ENCODE measurements at places on chromosomes 4 and X.

- DNase-seq, result no peak
Observed at GRCh38 chr4:39658756-39659155, 20.1 kb upstream of the SMIM14 start.

GRCh38 chr4:90540536-90540935 is 413.3 kb downstream of the CCSER1 start:
- DNase-seq, result no peak

DNA sequence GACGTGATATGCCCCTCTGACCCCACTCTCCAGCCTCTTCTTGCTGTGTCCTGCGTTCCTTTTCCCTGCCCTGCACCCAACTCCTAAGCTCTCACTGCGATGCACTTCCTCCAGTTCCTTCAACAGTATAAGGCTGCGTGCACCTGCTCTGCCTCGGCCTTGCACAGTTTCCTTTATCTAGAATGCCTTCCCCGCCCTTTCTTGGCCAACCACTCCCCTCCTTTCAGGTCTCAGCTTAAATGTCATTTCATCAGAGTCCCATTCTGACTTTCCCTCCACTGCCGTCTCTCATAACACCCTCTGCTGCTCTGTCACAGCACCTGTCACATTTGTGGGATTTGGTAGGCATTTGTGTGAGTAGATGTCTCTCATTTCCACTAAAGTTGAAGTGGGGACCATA is 58.4 kb upstream of the NEIL3 start:
- no peak for DNase-seq

GRCh38 chr4:122978789-122979188 is 56.4 kb upstream of the NUDT6 start:
- DNase-seq, result no peak

DNA sequence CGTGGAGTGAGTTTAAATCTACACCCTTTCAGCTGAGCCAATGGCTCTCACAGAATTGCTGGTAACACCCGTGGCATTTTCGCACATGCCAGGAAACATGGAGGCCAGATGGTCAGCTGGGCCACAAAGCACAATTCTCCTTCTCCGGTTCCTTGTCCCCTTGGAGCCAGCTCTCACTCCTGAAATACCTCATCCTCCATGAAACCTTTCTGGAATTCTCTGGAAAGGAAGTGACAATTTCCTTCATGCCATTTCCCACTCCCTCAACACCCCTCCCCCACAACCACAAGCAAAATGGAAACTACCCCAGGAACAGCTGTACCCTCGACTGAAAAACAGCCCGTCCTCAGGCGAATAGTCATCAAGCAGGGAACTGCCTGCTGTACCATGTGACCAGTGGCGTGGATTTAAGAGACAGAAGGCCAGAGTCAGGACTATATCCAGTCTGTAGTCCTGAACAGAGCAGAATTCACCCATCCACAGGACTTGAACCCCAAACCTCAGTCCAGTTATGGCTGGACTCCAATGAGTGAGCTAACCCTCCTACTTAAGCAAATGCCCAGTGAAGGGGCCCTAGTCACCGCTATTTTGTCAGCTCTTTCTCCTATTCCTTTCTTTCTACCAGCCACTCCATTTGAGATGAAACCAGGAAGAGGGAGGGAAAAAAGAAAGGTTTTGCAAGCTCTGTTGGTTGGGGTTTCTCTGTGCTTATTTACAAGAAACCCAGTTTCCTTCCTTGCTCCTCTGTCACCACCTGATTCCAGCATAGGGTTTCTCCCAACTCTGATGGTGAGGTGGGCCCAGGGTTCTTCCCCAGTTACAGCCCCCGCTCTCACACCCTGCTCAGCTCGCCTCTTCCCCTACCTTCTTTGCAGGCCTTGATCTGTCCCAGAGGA is 24.5 kb downstream of the ELF4 start:
- peak; percentile 80 for DNase-seq

DNA sequence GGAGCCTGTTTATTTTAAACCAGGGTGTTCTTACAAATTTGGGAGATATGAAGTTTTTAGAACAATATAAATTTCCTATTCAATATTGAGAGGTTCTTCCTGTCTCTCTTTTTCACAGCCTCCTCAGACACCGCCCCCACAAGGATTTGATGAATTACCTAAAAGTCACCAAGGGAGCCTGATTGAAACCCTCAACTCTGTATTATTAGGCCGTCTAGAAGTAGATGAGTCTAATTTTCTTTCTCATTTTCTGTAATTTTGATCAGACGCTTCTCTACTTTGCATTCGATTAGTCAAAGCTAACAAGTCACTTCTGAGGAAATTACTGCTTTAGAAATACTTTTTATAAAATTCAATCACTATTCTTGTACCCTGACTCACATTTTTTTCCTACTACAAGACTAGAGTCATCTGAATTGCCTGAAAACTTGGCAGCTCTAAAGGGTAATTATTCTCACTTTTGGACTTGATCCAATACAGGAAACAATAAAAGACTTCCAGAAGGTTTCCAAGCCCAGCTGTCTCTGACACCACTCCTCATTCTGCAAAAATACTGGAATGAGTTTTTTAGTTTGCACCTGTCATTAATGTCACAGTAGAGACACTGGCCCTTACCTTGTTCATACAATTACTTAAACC is 111.2 kb downstream of the ELOVL6 start:
- peak; percentile 97 for DNase-seq

DNA sequence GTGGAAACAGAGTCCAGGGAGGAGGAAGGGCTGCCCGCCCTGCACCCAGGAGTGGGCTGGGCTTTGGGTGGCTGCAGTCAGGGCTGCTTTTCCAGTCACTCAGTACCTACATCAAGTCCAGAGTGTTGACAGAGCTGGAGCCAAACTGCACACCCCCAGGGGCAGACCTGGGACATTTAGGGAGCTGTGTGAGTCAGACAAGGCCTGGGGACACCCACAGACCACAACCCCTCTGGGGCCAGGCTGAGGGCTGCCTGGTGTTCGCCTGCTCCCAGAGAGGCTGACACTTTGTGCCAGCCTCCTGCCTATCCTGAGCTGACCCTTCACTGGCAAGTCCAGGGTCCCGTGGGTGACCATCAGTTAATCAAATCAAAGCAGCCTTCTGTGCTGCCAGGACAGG is 240.0 kb downstream of the BCOR start:
- DNase-seq, result no peak

DNA sequence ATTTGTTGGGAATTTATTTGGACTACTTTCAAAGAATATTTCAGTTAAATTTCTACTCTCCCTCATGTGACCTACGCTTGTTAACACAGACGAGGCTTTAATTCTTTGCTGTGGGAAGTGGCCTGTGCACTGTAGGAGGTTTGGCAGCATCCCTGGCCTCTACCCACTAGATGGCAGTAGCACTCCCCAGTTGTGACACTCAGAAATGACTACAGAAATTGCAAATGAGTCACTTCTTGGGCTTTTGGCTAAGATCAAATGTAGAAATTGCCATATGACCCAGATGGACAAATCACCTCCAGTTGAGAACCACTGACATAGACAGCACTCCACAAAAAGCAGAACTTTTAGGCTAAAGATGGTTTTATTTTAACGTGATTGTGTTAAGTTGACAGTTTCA is 22.1 kb downstream of the PIR start:
- peak; percentile 69 for DNase-seq

- peak; percentile 38 for DNase-seq
Observed at GRCh38 chr4:145404761-145405160, 76.9 kb upstream of the SMAD1 start.

DNA sequence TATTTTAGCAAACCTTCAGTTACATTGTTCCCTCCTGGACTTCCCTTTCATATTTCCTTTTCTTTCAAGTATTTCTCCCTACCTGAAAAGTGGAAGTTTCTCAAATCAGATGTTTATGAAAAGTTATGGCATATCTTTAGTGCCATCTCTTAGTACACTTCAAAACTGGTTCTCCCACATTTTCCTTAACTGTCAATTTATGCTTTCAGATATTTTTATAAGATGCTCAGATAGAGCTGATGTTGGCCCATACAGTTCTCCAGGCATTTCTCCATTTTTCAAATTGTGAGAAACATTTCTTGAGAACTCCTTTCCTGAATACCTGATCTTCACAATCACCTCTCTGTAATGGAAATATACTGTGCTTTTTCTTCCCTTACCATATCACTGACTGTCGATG is 32.5 kb upstream of the AP1AR start:
- DNase-seq, result no peak

- DNase-seq, result no peak
Observed at GRCh38 chr4:39631700-39632079, 7.0 kb downstream of the SMIM14 start.

DNA sequence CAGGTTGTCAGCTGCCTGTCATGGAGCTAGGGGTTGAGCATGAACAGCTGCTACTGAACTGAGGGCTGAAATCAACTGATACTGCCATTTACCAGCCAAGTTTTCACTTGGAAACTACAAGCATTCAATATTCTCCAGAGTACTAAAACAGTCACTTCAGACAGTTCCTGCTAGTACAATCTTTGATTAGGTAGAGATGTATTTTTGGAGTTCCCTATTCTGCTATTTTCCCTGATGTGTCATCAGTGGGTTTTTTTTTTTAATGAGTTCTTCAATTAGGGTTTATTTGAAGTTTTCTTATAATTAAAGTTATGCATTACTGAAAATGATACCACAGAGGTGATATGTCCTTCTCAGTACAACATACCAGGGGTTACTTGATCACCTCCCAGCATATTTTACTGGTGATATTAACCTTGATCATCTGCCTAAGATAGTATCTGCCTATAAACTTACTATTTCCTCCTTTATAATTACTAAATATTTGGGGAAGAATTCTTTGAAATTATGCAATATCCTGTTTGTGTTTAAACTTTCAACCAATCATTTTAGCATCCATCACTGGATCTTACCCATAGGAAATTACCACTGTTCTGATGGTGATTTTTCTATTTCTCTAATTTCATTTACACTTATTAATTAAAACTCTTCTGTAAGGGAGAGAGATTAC is 13.6 kb downstream of the PDCL2 start:
- no peak for DNase-seq

GRCh38 chr4:119665752-119666151 is 37.1 kb upstream of the PDE5A start:
- DNase-seq, result no peak

DNA sequence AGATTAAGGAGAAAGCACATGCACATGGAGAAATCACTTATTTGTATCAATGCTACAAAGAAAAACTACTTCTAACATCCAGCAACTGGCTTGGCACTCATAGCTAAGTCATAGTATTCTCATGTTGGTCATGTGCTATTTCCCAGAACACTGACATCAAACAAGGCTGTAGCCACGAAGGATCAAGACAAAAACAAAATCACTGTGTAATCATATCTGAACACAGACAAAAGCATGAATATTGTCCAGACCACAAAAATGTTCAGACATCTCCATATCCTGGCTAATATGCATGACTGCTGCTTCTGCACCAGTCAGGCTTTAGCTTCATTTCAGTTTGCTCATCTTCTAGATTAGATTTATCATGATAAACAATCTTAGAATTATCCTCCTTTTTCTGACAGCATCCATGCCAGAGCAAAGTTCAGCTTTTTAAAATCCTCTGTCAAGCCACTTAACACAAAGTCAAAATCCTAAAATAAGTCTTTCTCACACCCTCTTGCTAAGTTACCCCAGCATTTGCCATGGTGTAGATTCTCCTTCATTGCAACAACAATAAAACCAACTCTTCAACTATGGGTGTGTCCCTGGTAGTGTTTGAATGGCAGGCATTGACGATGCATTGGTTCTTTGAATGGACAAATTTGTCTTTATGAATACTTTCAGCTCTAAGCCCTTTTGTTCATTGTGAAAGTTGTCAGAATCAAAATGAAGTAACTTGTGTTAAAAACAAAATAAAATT is 39.1 kb upstream of the NPFFR2 start:
- peak; percentile 14 for DNase-seq

GRCh38 chrX:68719904-68720614 is 72.6 kb downstream of the STARD8 start:
- no peak for DNase-seq

GRCh38 chr4:1288786-1289185 is 905 bp upstream of the MAEA start:
- no peak for DNase-seq

- DNase-seq, result no peak
Observed at GRCh38 chr4:157908031-157908430, 264.8 kb downstream of the GASK1B start.

GRCh38 chrX:41589634-41590270 is 99.0 kb upstream of the GPR34 start:
- peak; percentile 25 for DNase-seq

- no peak for DNase-seq
Observed at GRCh38 chrX:81003491-81004185, 194.0 kb upstream of the BRWD3 start.

- DNase-seq, result no peak
Observed at GRCh38 chrX:40968180-40968579, 117.1 kb upstream of the USP9X start.

- DNase-seq, result no peak
Observed at GRCh38 chr4:143140696-143141095, 44.0 kb upstream of the USP38 start.

DNA sequence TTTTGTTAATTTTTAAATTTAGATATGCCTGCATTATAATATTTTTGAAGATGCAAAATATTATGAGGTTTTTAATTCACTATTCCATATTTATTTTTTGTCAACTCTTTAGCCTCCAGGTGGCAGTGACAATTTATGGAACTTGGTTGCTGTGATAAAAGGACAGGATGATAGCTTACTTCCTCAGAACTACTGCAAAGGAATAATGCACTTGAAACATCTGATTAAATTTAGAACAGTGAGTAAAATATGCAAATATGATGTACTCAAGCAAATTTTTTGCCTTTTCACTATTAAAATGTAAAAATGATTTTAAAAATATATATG is 45.1 kb downstream of the SPATA4 start:
- peak; percentile 58 for DNase-seq

- no peak for DNase-seq
Observed at GRCh38 chr4:138078253-138078652, 163.9 kb downstream of the SLC7A11 start.

- DNase-seq, result peak; percentile 61
Observed at GRCh38 chr4:110515676-110516075, 39.7 kb downstream of the ENPEP start.

- DNase-seq, result peak; percentile 96
Observed at GRCh38 chr4:14169460-14169859, 541.9 kb upstream of the BOD1L1 start.

GRCh38 chrX:4043951-4044350 is 330.5 kb upstream of the PRKX start:
- DNase-seq, result no peak

- no peak for DNase-seq
Observed at GRCh38 chr4:187615972-187616371, 379.6 kb upstream of the ZFP42 start.

DNA sequence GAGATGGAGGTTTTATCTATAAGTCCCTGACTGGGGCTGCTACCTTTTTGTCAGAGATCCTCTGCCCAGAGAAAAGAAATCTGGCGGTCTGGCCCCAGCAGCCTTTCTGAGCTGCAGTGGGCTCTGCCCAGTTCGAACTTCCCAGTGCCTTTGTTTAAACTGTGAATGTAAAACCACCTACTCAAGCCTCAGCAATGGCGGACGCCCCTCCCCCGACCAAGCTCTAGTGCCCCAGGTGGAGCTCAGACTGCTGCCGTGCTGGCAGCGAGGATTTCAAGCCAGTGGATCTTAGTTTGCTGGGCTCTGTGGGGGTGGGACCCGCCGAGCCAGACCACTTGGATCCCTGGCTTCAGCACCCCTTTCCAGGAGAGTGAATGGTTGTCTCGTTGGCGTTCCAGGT is 121.8 kb downstream of the TSPAN5 start:
- DNase-seq, result no peak

All from LHCN-M2 (cell line).